ENCODE measurements at places on chromosomes 16 and 17. TPM values are rescaled to one million over a fixed set of nuclear protein-coding genes. Genes with fewer than 3 reads are reported as not detected.

The GP1BA gene
- total RNA-seq = not detected

The GNGT2 gene
- total RNA-seq = not detected

The LYRM9 gene
- 33.5 TPM for total RNA-seq

The HSPB9 gene
- not detected for total RNA-seq

The KLHL36 gene
- 108 TPM for total RNA-seq

The TAC4 gene
- total RNA-seq = not detected

The ST3GAL2 gene
- 12.1 TPM for total RNA-seq
